NCI-H69 (cell line): ENCODE measurements at places on chromosomes 3 and 15.

GRCh38 chr3:52086976-52087663 is 30.7 kb upstream of the DUSP7 start:
- DNase-seq, result no peak

DNA sequence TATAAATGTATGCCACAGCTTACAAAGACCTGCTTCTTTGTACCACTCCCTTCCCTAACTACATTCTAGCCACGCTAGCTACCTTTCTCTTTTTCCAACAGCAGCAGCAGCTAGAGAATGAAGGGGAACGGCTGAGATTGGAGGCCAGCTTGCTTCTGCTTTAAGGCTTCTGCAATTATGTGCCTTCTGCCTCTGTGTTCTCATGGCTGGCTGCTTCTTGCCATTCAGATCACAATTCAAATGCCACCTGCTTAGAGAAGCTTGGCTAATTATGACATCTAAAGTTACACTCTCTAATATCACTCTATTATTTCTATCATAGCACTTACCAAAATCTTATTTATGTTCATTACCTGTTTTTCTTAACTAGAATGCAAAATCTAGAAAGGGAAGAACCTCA is 95.2 kb downstream of the RYK start:
- DNase-seq, result peak; percentile 33

GRCh38 chr15:68416158-68416535 is 15.8 kb downstream of the ITGA11 start:
- DNase-seq, result no peak

DNA sequence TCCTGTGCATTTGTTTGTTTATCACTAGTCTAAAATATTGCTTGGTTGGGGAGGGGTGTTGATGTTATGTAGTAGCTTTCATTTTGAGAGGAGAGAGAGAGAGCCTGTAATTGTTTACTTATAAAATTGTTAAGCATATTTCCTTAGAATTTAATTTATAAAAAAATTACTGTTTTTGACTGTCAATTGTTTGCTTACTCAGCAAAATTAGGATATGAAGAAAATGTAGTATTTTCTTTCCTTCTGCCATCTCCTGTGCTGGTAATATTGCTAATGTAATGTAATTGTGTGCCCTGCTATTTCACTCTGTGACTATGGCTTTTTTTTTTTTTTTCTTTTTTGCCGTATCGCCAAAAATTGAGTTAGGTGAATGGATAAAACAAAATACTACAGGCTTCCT is 3.5 kb downstream of the U2SURP start:
- no peak for DNase-seq

DNA sequence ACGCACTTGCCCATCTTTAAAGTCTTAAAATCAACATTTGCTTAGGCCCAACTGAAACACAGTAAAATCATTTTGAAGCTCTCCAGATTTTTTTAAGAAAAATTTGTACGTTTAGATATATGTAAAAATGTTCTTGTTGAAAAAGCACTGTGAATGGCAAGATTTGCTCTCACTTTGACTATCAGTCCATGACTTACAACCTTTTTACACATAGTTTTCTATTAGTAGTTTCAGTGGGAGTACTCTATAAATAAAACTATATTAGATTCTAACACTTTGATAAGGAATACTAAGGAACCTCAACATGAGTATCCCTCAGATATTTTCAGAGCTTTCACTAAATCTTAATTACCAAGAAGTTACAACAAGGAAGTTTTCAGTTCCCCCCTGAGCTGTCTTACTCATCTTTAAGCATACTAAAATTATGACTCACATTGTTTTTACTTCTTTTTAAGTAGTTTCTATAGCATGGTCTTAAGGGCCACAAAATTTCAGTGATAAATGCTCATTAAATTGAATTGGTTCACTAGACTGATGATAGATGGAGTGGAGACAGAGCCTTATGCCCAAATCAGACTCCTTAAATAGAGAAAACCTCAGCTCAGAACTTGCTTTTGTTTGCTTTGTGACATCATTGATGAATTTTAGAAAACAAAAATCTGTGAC is 31.6 kb upstream of the RAP2B start:
- DNase-seq, result peak; percentile 18

DNA sequence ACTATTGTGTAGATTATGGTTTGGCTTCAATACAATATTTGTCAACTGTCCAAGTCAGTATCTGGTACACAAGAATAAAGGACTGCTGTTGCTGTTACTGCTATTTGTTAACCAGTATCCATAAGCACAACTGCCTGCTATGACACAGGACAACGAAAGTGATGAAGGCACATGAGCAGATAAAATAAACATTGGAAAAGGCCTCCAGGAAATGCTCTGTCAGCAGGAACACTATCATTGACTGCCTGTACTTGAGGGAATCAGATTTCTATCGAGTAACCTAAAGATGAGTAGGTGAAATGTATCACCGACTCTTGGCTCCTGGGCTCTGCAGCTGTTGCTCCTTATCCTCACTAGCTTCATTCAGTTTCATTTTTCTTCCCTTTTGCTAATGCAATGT is 56.5 kb downstream of the FMN1 start:
- DNase-seq, result peak; percentile 26

DNA sequence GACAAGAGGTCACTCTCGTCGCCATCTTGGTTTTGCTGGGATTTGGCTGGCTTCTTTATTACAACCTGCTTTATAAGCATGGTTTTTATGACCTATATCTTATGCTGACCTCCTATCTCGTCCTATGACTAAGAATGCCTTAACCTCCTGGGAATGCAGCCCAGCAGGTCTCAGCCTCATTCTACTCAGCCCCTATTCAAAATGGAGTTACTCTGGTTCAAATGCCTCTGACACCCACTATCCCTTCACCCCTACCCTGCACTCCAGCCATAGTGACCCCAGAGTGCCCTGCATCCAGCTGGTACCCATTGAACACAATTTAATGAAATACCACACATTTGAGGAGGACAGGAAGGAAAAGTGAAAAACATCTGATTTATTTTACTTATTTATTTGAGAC is 23.4 kb downstream of the METTL6 start:
- no peak for DNase-seq

DNA sequence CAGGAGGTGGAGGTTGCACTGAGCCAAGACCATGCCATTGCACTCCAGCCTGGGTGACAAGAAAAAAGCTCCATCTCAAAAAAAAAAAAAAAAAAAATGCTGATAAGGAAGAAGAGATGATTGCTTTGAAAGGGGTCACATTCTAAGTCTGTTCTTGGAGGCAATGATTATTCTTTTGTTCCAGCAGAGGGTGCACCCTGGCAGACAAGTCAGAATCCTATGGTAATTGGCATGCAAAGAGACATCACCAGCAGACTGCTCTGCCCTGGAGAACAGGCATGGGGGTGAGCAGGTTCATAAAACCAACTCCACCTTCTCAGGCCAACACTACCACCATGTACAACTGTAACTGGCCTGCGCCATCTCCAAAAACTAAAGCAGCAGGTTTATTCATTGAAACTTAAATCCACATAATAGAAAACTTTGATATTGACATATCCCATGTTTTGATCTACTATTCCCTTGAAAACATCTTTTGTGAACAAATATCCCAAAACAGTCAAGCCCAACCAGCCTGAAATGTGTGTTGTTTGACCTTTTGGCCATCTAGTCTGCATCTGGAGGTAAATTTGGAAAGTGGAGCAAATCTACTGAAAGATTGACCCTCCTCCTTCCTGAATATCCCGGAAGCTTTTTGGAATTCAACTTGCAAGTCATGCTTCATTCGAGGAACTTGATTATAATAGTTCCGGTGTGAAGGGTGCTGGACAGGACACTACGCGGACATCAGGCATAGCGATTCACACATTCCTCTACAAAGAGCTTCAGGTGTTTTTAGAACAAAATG is 100.3 kb downstream of the MECOM start:
- DNase-seq, result peak; percentile 63

DNA sequence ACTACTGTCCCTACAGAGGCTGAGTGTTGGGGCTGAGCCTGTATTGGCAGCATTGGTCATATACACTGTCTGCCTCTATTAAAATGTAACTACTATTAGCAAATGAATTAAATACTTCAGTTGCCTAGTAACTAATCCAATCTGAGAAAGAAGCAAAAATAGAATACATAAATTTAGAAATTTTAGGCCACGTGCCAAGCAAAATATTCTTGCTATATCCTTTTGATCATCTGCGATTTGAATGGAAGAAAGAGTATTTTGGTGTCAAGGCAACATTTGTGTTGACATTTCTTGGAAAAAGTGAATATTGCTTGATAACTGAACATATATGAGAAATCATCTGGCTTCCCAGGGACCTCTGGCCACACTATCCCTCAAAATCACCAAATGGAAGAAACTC is 148.2 kb upstream of the TOPAZ1 start:
- no peak for DNase-seq

DNA sequence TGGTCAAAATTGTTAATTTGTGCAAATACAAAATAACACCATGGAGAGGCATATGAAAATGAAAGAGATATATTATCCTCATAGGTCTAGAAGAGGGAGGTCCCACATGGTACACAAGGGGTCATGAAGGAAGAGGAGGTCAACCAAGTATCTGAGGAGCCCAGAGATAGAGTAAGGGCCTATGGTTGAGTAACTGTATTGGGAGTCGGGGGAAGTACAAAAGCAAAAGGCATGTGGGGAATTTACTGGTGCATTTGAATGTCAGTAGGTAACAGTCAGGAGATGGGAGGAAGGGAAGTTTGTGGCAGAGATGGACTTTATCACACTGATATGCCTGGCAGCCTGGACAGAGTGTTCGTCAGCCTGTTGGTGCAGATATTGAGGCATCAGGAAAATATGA is 1113.7 kb downstream of the OTOL1 start:
- no peak for DNase-seq

DNA sequence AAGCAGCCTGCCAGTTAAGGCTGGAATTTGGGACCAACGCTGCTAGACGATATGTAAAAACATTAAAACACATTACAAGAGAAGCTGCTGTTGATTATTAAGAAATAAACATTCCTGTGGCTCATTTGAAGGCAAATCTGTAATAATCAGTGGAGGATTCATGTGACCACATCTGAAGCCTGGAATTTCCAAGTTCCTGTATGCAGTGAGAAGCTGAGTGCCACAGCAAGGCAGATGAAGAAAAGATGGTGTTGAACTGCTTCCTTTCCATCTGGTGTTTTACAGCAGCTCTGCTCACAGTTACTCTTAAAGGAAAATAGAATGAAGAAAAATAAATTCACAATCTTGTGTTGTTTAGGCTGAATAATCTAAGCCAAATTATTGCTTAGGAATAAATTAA is 139.3 kb upstream of the ROBO2 start:
- no peak for DNase-seq

DNA sequence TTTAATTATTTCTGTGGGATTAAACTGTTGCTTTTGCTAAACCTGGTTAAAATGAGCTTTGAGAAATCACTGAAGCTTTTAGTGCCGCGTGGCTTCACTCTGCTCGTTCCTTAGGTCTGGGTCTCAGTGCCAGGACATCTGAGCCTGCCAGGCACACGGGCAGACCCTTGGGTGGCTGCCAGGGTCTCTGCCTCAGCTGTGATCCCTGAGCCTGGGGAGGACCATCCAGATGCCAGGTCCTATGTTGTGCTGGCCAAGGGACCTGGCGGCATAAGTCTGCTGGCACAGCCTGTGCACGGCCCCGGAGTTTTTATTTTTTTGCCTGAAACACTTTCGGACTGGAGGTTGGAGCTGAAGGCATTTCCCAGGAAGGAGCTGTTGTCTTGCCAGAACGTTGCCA is 328.1 kb downstream of the LRTM1 start:
- no peak for DNase-seq

- DNase-seq, result no peak
These were observed 28.6 kb upstream of the ACKR4 start for GRCh38 chr3:132568422-132568821.

DNA sequence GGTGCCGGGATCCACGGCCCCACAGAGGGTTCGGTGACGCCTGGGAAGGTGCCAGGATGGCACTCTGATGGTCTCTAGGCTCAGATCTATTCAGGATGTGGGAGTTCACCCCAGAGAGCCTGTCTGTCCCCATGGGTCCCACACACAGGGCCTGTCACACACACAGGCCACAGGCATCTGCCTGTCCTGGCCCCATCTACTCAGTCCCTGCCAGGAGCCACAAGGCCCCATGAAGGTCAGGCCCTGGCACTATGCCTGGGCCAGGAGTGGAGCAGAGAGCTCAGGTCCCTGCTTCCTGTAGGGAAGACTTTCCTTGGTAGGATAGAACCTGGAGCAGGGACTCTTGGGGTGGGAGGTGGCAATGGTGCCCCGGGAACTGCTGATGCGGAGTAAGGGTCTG is 49.0 kb upstream of the FURIN start:
- DNase-seq, result no peak

- DNase-seq, result no peak
These were observed 7.9 kb upstream of the DNAJC17 start for GRCh38 chr15:40815042-40815698.

GRCh38 chr3:32216172-32216783 is 22.2 kb upstream of the CMTM8 start:
- DNase-seq, result peak; percentile 47

- no peak for DNase-seq
These were observed 135.5 kb downstream of the STT3B start for GRCh38 chr3:31668242-31668641.

DNA sequence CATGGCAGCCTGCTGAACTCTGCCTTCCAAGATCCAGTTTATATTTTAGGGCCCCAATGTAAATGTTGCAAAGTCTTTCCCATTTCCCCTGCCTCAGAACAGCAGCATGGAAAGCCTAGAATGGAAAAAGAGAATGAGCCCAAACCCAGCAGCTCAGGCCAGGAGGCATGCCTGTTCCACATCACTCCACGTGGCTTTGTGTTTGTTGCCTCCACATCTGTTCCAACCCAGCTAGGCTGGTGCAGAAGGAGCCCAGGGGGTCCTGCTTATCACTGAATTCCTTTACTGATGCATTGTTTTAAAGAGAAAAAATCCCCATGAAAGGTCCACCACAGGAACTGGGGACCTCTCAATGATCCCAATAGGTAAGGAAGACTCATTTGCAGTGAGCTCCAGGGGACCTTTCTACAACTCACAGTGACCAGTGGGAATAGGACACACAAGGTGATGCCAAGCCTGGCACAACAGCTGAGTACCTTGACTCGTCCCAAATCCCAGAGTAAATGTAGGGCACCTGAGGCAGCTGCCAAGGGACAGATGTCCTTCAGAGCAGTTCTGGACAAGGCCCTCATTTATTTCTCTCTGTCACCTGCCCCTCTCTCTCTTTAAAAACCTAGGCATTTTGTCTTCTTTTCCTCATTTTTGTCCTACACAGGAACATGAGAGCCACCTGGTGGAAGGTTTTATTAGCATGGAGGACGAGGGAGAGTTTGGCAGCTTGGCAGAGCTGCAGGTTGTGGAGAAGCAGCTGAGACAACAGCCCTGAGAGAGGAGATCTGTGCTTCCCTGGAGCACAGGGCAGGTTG is 41.7 kb upstream of the ADAMTS17 start:
- no peak for DNase-seq

DNA sequence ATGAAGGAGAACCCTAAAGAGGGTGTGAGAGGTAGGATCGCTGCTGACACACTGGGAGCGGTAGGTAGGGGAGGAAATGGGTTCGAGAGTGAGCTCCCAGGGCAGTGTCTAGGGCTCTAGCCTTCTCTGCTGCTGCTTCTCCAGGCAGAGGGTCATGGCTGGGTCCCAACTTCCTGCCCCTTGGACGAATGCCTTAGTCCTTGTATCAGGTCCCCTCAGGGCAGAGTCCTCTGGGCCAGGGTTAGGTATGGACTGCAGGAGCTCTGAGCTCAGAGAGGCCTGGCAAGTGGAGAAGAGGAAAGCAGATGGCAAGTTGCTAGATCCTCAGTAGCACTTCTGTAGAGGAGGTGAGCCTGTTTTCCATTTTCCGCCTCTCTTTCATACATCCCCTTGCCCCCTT is 2.9 kb downstream of the CORO2B start:
- no peak for DNase-seq
